ENCODE measurements at places on chromosomes 2 and 18. TPM values are rescaled to one million over a fixed set of nuclear protein-coding genes. Genes with fewer than 3 reads are reported as not detected.

The ARHGAP15 gene
- 5.8 TPM for total RNA-seq

GRCh38 chr2:136985044-136985443 lies 219.7 kb downstream of the THSD7B start:
- DNase-seq = peak; percentile 39

The RIT2 gene
- total RNA-seq = not detected

DNA sequence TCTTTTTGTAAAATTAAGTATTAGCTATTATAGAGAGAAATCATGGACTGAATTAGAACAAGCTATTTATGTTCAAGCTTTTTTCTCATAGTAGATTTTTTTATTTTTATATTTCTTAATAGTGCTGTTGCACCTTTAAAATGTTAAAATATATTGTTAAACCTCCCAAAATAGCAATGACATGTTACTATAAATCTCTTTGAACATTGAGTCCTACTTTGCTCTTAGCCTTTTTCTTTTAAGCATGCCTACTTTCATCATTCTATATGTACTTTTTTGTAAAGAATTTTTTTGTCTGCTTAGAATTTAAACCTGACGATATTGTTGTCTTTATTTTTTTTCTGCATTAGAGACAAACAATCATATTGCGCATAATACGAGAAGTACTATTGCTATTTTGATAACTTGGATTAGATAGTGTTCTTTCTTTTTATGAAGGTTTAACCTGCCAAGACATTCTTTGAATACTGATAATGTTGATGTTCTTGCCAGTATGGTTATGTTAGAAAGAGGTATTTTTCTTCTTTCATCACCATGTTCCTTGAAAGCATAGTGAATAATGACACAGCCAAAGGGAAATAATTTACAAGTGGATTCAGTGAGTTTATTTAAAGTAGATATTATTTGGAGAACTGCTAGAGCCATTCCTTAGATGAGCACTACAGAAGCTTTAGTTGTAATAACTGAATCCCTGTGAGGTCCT lies 40.6 kb downstream of the PMS1 start:
- no peak for DNase-seq

DNA sequence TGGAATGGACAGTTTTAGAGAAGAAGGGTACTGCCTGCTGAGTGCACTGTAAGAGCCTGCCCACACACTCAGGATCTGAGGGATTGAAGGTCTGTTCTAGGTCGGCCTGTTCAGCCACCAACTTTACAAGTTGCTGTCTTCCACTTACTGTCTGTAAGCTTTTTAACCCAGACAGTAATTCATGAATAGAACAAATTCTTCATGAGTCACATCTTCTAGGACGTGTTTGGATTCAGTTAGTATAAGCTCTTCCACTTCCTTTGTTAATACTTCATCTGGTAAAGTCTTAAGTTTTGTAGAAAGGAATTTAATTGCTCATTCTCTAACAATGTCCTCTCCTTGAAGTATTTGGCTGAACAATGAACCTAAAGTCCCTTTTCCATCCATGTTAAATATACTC lies 74.6 kb downstream of the PDE11A start:
- no peak for DNase-seq

The AQP12A gene
- not detected for total RNA-seq

DNA sequence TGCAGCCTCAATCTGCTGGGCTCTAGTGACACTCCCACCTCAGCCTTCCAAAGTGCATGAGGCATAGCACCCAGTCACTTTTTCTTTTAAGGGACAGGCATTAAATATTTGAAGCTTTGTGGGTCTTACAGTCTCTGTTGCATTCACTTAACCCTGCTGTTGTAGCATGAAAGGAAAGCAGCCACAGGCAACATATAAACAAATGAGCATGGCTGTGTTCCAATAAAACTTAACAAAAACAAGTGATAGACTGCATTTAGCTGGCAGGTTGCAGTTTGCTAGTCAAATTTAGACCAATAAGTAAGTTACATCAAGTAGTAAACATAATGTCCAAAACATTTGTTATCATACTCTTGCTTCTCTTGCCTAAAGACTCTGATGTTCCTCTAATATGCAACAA lies 297.3 kb upstream of the MMADHC start:
- no peak for DNase-seq
